ENCODE measurements at places on chromosomes 16 and 17. TPM values are rescaled to one million over a fixed set of nuclear protein-coding genes. Genes with fewer than 3 reads are reported as not detected.

Gene KDM8
- total RNA-seq = 2.3 TPM

Gene CD300LB
- not detected for total RNA-seq

Gene CPHXL2
- total RNA-seq = not detected

Gene DNAI2
- not detected for total RNA-seq

Gene CDH15
- total RNA-seq = 0.65 TPM

Gene GNAO1
- under 0.01 TPM for total RNA-seq

Gene PDIA2
- total RNA-seq = 0.37 TPM

Gene PPP1R1B
- total RNA-seq = not detected

Gene CD300H
- not detected for total RNA-seq

Gene KCNH6
- total RNA-seq = not detected

Gene YPEL3
- total RNA-seq = 6.3 TPM

Gene CDR2L
- 10.9 TPM for total RNA-seq

Gene SERPINF2
- 0.28 TPM for total RNA-seq

Gene SLC39A11
- total RNA-seq = 32.7 TPM

Gene RAB11FIP4
- total RNA-seq = 0.74 TPM

Gene SCN4A
- under 0.01 TPM for total RNA-seq

Gene CDT1
- total RNA-seq = 1.2 TPM

Gene MEOX1
- under 0.01 TPM for total RNA-seq

Gene RGS9
- total RNA-seq = 2.8 TPM

Gene RANBP10
- total RNA-seq = 3.1 TPM

Gene CHMP6
- total RNA-seq = 9.8 TPM

Gene OR2C1
- 0.09 TPM for total RNA-seq

Gene GPS2
- 32.5 TPM for total RNA-seq

Gene HOXB4
- total RNA-seq = not detected

Gene IGF2BP1
- total RNA-seq = 1.1 TPM

Gene MT4
- total RNA-seq = not detected

Gene GRB7
- total RNA-seq = not detected

Gene TUBB3
- total RNA-seq = 128 TPM

Gene GLIS2
- total RNA-seq = 1.7 TPM

Gene MYOCD
- 9.8 TPM for total RNA-seq

Gene KLHL10
- total RNA-seq = 0.43 TPM

Gene FDXR
- total RNA-seq = 38.4 TPM

Gene SGF29
- total RNA-seq = 9.6 TPM

Gene SLFN11
- total RNA-seq = 54.3 TPM

Gene SLC5A2
- total RNA-seq = not detected

Gene STAC2
- not detected for total RNA-seq

Gene CHST5
- not detected for total RNA-seq

Gene GJC1
- 7.1 TPM for total RNA-seq

Gene BCO1
- 0.28 TPM for total RNA-seq

Gene DNAAF8
- total RNA-seq = 1.4 TPM

Gene NHLRC4
- total RNA-seq = 1.4 TPM

Gene TEKT5
- 0.14 TPM for total RNA-seq

Gene CNTNAP1
- total RNA-seq = 19.9 TPM

Gene SDK2
- 0.09 TPM for total RNA-seq

Gene OR1F1
- total RNA-seq = not detected

Gene SLC12A3
- under 0.01 TPM for total RNA-seq

Gene TBC1D28
- not detected for total RNA-seq

Gene SHISA9
- not detected for total RNA-seq

Gene CEP295NL
- total RNA-seq = 0.85 TPM

Gene TPSD1
- not detected for total RNA-seq

Gene RNU2-1
- total RNA-seq = not detected

Gene NEK8
- 3.0 TPM for total RNA-seq
